Stimulated activated CD8-positive, alpha-beta memory T cell treated with anti-CD3 and anti-CD28 coated beads, Interleukin-7, amount 100 ng/mL, for 1 hour (primary cell): ENCODE measurements at places on chromosomes 6 and 20.

- DNase-seq = no peak
These were observed 84.0 kb downstream of the RCAN2 start for GRCh38 chr6:46407246-46407645.

GRCh38 chr20:4469910-4470309 is 251.8 kb upstream of the PRND start:
- no peak for DNase-seq

GRCh38 chr6:113595911-113596376 is 261.2 kb upstream of the MARCKS start:
- DNase-seq = no peak

GRCh38 chr6:105886814-105887544 is 199.2 kb upstream of the PRDM1 start:
- DNase-seq = no peak

- DNase-seq = no peak
These were observed 114.7 kb upstream of the PRL start for GRCh38 chr6:22411376-22412105.

DNA sequence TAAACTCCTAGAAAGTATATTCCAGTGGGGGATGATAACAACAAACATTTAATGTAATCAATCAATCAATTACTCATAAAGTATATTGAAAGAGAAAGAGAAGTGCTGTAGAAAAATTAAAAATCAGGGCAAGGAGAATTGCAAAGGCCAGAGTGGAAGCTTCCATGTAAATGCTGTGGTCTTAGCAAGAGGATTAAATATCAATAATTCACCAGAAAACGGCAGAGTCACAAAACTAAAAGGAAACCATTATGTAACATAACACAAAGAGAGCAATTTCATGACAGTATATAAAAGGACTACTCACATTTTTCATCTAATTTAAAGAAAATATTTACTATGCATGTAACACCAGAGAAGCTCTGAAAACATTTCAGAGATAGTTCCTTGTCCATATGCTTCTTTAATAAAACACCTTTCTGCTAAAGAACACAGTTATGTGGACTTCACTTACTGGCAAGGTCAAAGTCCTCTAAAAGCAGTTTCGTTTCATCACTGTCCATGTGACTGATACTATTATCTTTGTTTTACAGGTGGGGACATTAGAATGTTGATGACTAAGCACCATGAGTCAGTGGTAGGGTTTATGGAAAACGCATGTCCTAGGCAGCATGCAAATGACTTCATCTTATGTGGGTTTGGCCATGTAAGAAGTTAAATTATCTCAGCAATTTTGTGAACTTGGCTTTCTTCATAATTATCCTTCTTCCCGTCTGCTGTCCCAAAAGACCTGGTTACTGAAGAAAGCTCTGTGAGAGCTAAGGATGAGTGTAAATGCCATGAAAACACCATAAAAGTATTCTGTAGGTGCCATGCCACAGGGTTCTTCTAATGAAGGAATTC is 185.8 kb upstream of the TENT5A start:
- DNase-seq = no peak
